ENCODE measurements at places on chromosomes 1 and 21. TPM values are rescaled to one million over a fixed set of nuclear protein-coding genes. Genes with fewer than 3 reads are reported as not detected.

DNA sequence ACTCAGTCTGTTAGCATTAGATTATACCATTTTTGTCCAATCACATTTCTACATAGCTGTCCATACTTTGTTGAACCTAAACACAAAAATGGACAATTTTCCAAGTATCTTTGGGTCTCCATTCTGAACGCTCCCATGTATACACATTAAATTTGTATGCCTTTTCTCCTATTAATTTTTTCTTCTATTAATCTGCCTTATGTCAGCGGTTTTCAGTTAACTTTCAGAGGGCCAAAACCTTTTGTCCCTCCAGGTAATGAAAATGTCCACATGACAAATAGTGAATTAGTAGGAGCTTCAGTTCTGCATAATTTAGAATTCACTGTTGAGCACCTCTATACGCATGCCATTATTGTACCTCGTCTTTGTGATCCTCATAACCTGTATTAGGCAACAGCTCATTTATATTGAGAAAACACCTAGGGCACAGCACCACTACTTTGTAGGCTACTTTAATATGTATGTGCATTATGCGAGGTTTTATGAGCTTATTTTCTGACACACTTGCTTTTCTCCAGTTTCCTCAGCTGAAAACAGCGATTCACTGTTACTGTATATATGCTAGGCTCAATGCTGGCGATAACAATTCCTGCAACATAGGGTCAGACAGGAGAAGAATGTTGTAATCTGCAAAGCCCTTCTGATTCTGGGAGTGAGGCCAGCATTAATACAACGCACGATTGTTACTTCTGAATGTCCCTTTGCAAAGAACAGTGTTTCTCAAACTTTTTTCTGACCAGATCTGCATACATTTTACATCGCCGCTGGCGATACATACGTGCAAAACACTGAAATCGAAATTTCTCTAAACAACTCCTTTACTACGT is 1.1 kb upstream of the ABCD3 start:
- peak; percentile 55 for DNase-seq

Gene SH3BGR
- 201 TPM for polyA plus RNA-seq

DNA sequence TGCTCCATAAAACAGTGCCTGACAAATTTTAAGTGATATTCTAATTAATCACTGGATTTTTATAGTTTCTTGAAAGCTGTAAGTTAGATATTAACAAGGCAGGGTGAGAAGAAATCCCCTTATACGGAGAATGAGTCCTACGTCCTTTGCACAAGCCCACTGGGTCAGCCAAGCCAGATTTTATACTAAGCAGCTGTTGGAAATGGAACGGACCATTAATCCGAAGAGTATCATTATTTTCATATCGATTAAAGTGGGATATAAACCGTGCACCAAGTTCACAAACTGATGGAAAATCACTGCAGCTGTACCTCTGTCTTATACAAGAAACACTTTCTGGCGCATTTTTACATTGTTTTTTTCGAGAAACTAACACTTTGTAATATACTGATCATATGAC is 35.2 kb downstream of the SPAG17 start:
- DNase-seq = no peak

GRCh38 chr1:119368554-119368953 is at the start of gene HAO2:
TSS of gene HAO2 (plus strand) at chr1:119368785. CDS start at chr1:119381086, 12,301 bp downstream.
- DNase-seq = no peak

DNA sequence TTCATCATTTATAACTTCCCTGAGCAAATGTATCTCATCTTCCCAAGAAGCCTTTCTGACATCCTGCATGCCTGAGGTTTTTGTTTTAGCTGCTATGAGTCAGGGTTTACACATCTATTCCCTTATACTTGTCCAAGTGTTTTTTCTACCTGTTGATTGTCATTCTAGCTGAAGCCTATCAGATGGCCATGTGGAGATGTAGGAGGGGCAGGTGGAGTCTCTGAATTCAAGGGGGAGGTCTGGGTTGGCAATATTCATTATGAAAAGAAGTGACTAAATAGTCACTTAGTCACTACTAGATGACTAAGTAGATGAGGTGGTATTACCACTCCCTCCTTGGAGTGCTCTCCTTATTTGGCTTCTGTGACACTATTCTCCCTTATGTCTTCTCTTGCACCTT is 52.4 kb downstream of the XCL1 start:
- DNase-seq = no peak

Gene COL8A2
- polyA plus RNA-seq = 8.9 TPM

- no peak for DNase-seq
Observed at GRCh38 chr1:67840449-67840848, 7.2 kb upstream of the GNG12 start.

Gene SETD4
- 15.8 TPM for polyA plus RNA-seq

Gene VHLL
- not detected for polyA plus RNA-seq

GRCh38 chr1:7366286-7366954 is 404.7 kb upstream of the VAMP3 start:
- no peak for DNase-seq

DNA sequence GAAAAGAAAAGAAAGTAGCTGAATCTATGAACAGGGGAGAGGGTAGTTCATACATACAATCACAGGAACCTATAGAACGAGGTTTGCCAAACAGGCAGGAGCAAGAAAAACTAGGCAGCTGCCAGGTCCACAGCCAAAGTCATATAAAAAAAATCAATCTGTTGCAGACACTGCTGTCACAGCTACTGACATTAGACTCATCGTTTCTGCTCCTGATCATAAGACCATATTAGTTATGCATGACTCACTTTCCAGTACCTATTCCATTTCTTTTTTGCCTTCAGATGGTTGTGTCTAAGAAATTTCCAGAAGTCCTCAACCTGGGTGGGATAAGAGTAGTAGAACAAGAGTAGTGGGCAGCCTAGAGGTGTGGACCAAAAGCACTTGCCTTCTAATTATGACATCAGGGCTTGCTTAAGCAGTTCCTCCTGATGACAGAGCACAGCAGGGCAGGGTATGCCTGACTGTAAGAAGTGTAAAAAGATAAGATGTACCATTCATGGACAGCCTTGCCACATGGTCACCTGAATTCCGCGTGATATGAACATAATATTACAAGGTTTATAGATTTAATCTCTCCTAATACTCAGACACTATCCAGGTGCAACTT is 323.2 kb upstream of the SGIP1 start:
- no peak for DNase-seq

GRCh38 chr1:154843636-154844296 is 26.3 kb downstream of the KCNN3 start:
- DNase-seq = no peak

Measured in forelimb muscle (tissue), 1 donor.